ENCODE measurements at places on chromosomes 3 and 15.

DNA sequence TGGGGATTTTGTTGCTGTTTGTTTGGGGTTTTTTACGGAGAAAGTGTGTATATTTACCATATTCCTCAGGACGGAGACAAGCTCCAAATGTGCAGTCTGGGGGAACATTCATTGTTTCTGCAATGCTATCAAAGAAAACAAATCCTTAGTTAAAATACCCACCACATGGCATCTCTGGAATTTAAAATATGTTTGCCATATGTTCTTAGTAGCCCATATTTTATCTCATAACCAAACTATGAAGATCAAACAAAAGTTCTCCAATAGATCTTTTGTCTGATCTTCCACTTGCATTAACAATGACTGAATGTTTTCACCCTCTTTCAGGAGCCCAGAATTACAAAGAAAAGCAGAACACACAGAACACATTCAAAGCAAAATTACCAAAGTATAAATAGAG lies 35.3 kb downstream of the EFHB start:
- DNase-seq = no peak

DNA sequence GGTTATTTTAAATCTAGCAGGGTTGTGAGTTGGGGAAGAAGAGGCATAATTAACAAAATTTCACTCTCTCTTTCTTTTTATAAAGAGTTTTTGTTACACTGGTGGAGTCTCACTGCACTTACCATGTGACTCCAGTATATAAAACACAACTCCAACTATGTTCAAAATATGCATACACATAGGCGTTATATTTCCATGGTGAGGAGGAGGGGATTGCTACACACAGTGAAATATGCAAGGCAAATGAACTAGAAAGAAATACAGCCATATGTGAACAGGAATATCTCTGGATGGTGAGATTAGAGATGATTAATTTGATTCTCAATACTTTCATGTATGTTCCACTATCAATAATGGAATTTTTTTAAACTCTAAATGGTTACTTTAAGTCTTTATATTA lies 385.0 kb downstream of the MAGI1 start:
- DNase-seq = no peak

- DNase-seq = no peak
Observed at GRCh38 chr3:112477891-112478290, 21.4 kb downstream of the BTLA start.

GRCh38 chr3:14761121-14761672 lies 57.6 kb upstream of the FGD5 start:
- no peak for DNase-seq

- no peak for DNase-seq
Observed at GRCh38 chr3:178181088-178181487, 355.1 kb upstream of the KCNMB2 start.

DNA sequence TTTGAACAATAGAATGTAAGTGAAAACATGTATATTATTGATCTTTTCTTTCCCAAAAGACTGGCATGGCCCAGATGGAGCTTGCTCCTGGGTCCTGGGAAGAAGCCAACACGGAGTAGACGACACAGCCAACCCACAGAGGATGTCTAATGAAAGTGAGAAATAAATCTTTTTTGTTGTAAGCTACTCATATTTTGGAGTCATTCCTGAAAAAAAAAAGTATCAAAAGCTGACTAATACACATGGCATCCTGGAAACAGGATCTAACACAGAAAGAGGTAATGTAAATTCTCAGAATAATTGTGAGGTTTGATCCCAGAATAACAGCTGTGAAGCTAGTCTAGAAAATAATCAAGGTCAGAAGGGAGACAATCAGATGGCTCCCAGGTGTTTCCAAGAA lies 12.6 kb upstream of the FRMD5 start:
- no peak for DNase-seq

DNA sequence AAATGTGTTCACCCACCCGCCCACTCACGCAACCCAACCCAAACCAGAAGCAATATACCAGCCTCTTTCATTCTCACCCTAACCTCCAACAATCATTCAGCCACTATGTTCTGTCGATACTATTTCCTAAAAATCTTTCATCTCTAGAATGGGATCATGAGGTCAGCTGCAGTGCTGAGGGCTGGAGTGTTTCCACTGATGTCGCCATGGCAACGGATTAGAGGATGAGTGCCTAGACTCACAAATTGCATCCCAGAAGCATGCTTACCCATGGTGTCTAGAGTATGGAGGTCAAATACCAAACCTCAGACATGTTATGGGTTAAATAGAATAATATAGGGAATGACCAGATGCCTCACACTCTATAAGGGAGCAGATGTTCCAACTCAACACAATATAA lies 138.5 kb downstream of the GABRB3 start:
- DNase-seq = no peak

DNA sequence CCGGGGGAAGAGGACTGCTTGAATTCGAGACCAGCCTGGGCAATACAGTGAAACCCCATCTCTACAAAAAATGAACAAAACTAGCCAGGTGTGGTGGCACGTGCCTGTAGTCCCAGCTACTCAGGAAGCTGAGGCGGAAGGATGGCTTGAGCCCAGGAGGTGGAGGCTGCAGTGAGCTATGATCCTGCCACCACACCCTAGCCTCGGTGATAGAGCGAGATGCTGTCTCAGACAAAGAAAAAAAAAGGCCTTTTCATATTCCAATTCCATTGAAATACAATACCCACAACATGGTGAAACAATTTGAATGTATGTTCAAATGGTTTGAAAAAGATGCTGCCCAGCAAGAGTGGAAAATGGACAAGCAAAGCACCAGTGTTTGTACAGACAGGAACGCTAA lies 61.8 kb upstream of the ZNF148 start:
- no peak for DNase-seq

GRCh38 chr3:100516838-100517237 lies 24.4 kb downstream of the TMEM45A start:
- DNase-seq = no peak

- no peak for DNase-seq
Observed at GRCh38 chr15:95044745-95045417, 813.5 kb downstream of the MCTP2 start.

DNA sequence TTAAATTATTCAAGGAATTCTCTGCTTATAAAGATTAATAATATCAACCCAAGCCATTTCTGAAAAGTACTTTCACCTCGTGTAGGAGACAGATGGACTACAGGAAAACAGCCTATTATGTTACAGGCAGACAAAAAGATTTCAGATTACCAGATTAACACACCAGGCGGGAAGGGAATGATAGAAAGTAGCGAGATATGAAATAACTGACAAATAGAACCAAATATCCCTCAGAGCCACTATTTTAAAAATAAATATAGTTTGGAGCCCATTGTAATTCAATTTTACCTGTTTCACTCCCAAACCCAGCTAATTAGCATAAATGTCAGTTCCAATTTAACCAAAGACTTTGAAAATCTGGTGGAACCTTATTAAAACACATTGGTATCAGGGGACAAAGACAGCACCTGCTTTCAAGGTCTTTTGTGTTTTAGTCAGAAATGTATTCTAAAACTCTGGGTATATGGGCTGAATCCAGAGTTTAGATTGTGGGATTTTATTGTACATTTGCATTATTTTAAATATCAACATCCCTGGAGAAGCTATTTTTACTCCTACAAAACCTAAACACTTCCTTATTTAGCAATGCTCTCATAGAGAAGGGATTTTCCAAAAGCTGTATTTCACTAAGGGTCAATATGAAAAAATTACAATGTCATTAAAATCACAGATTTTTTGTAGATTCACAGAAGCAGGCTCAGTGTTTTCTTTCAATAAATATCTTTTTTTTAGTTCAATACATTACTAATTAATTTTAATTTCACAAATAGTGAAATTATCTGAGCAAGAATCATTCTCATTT lies 138.4 kb downstream of the TNIK start:
- no peak for DNase-seq

GRCh38 chr15:25596644-25597562 lies 158.1 kb upstream of the UBE3A start:
- no peak for DNase-seq

DNA sequence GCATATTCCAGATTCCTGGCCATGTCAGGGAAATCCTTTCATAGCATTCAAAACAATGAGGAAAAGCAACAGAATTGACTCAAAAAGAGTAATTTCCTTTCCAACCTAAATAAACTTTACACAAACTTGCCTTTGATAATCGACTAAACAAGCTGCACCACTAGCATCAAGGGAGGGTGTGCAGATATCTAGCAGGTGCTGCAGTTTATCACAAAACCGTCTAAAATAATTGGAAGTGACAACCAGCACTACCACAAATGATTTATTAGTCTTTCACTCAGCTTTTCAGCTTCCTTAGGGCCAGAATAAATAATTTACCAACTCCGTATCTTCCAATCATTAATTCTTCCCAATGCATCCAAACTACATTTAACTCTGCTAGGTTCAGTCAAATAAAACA lies 71.7 kb downstream of the TBC1D5 start:
- DNase-seq = no peak

- DNase-seq = no peak
Observed at GRCh38 chr15:96328877-96329195, 1.7 kb upstream of the NR2F2 start.

DNA sequence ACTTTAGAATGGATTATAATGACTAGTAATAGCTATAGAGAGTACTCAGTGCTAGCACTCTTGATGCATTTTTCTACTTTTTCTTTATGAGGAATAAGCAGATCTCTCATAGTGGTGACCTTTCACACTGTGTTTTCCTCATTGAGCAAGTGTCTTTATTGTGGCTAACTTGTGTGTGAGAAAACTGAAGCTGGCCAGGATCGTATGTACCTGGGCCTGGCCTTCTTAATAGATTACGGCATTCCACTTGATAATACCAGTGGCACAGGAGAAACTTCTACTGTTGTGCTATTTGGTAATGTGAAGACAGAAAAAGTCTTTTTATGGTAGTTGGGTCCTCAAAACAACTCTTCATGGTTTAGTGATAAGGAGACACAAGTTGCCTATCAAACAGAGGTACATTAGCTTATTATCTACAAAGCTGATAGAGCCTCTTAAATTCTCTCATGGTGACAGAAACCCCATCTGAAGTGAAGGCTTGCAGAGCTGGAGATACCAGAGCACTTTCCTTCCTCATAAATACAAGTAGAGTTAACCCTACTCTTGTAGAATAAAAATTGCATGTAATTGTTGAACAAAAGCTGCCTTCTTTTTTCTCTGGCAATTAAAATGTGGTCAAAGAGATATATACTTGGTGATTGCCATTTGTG lies 64.6 kb downstream of the LYSMD4 start:
- DNase-seq = no peak

DNA sequence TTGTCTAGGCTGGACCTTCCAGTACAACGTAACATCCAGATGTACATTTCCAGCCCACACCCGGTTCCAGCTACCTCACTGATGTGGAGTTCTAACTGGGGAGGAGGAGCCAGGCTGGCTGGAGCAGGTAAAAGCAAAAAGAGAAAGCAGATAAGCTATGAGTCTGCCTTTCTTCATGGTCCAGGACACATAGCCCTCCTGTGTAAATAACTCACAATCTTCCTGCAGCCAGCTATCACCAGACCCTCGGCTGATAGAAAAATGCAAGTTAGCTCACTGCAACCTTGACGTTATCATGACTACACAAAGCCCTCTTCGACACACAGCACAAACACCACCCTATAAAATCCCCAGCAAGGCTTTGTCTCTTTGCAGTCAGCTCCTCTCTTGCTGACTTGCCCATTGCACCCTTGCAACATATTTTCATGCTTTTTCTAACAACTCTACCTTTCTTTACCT lies 20.5 kb upstream of the ELP6 start:
- DNase-seq = peak; percentile 59

DNA sequence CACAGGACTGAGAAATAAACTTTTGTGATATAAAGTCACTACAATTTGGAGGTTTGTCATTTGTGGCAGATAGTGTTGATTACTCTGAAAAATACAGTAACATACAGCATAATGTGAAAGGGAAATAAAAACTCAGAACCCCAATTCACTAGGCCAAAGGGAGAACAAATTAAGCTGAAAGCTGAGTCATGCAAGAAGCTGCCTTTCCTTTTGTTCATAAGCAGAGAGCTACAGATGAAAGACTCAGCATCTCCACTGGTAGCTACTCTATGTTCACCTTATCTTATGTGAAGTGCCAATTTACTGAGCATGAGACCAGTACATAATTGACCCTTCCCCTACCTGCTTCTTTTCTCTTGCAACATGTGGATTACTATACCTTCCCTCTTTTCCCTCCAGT lies 19.3 kb upstream of the SLTM start:
- DNase-seq = no peak

DNA sequence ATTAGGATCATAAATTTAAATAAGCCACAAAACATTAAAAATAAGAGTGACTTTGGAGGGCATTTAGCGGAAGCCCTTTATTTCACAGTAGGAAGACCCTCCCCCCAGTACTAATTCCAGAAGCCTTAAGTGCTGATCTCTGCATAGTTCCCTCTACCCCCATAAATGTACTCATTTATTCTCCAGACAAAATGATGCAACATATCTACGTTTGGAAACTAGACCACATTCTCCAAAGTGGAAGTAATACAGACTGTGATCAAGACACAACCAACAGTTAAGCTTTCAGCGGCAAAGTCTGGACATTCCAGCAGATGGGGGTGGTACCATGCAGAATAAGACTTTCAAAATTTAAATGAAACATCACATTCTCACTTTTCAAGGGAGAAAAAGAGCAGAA lies 44.8 kb upstream of the RPS17 start:
- DNase-seq = no peak

DNA sequence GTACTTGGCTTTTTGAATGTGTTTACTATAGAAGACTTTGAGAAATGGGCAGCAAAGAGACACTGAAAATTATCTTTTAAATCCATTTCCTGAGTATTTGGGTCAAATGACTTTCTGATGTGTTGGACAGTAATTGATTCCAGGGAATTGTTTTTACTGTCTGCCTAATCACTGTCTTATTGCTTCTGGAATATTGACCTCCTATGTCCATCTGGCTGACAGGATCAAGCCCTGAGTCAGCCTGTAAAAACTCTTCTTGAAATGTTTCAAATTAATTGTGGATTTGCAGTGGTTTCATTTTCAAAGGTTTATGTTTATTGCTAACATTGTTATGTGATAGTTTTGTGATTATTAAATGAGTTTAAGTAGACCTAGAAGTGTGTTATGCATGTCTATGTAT lies 50.6 kb upstream of the MLF1 start:
- DNase-seq = no peak

DNA sequence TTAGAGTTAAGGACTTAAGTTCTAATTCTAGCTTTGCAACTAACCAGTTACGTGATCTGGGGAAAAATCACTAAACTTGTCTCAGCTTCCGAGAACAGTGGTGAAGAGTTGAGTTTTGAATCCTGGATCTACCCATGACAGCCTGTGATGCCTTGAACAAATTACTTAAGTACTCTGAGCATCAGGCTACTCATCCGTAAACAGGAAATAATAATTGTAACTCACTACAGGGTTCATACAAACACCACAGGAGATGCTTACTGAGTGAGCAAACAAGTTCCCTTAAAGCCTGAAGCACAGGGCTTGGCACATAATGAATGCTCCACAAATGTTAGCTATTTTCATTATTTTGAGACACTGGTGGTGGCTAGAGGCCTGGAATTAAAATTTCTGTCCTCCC lies 158.8 kb downstream of the ERC2 start:
- no peak for DNase-seq

- DNase-seq = no peak
Observed at GRCh38 chr15:90585863-90586262, 56.1 kb downstream of the CRTC3 start.

- DNase-seq = peak; percentile 71
Observed at GRCh38 chr15:73700041-73700842, 16.1 kb downstream of the CD276 start.

- no peak for DNase-seq
Observed at GRCh38 chr15:100730655-100731266, 128.4 kb downstream of the ASB7 start.
